Stimulated activated CD8-positive, alpha-beta memory T cell treated with anti-CD3 and anti-CD28 coated beads, Interleukin-15, amount 100 ng/mL, for 48 hours (primary cell): ENCODE measurements at places on chromosomes 12 and 14.

GRCh38 chr14:76917158-76917596, 91.0 kb downstream of the LRRC74A start:
- DNase-seq, result no peak

DNA sequence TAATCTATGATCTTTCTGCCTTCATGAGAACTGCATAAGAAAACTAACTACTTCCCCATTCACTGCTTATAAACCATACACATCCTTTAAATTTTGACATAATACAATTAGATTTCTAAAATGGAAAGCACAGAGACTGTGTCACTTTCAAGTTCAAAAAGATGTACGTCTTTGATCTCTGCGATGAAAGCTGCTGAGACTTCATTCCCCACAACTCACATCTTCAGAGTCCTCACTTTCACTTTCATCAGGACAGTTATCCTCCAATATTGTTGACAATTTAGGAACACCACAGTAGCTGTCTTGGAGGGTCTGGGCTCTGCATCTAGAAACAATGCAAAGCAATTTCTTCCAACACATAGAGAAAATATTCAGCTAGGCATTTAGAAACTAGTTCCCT, 47.9 kb upstream of the KCNC2 start:
- DNase-seq, result no peak

DNA sequence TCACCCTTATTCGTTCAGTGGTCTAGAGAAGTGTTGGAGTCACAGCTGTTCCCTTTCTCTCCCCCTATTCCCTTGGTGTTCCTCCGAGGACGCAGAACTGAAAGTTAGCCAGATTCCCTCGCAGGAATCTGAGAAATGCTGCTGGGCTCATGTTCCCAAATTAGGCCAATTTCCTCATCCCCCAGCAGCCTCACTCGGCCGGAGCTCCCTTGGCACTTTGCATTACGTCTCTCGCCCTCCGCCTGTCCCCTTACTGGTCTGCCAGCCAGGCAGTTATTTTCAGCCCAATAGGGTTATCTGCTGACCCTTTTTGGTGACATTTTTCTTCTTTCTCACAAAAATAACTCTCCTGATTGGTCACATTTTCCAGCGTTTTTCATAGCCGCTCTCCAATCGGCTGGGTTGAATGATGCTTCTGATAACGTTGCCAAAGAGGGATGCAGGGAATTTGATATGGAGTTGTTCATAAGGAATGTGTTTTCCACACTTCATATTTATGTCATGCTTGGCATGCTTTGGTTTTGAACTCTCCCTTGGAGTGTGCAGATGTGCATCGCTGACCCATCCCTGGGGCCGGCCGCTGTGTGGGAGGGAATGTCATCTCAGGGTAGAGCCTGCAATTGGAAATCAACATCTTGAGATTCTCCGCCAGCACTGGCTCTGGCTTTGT, 9.9 kb downstream of the IFT43 start:
- DNase-seq, result no peak

DNA sequence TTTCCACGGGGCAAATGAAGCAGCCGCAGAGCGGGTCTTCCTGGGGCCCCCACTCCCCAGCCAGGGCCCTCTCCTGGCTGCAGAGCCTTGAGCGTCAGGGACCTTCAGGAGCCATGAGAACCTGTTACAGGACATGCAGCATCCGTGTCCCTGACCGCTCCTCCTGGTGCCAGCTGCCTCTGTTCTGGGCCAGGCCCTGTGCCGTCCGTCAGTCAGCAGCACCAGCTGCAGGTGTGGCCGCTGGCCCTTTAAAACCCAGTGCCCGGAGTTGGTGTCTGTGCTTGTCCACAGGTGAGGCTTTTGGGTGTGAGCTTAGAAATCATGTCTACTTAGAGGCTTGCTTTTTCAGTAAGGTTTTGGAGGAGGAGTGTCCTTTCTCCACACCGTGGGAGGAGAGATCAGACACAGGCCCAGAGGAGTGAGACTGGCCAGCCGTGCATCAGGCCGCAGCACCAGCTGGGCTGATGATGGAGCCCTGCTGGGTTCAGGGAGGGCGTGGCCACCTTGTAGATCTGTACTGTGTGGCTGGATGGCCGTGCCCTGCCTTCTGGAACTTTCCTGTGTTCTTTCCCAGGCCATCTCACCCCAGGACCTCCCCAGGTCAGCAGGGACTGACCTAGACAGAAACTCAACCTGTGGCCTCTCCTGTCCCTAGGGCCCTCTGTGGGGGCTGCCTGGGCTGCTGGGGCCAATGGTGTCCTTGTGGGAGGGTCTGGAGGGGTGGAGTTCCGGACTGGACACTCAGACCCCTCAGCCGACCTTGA, 27.1 kb downstream of the AACS start:
- no peak for DNase-seq

- no peak for DNase-seq
Observed at GRCh38 chr14:45649051-45649450, 396.0 kb upstream of the MIS18BP1 start.

DNA sequence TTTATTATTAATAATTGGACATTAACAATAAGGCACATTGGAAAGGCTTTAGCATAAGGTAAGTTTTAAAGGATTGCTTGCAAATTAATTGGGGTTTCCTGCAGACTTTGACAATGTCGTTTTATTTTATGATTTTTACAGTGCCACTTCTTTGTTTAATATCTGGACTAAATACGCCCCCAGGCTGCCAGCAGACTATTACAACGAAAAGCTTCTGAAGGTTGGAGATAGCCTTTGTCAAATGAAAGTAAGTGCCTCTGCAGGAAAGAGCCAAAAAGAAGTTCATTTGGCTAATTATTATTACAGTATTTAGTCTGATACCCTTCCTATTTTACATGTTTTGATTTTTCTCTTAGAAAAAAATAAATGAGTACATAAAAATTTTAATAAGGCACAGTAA, 11.3 kb downstream of the CFAP54 start:
- DNase-seq, result no peak

- DNase-seq, result no peak
Observed at GRCh38 chr12:94206886-94207285, 58.5 kb downstream of the PLXNC1 start.

GRCh38 chr14:64952598-64953309, 10.2 kb upstream of the GPX2 start:
- DNase-seq, result no peak

- no peak for DNase-seq
Observed at GRCh38 chr12:105419606-105420005, 89.1 kb downstream of the C12orf75 start.

GRCh38 chr12:8948701-8949341, 624 bp downstream of the M6PR start:
- no peak for DNase-seq

GRCh38 chr12:22248121-22248520, 86.4 kb downstream of the ST8SIA1 start:
- DNase-seq, result no peak

- DNase-seq, result no peak
Observed at GRCh38 chr12:81863406-81863805, 104.3 kb upstream of the PPFIA2 start.

- DNase-seq, result no peak
Observed at GRCh38 chr14:32438517-32438916, 109.4 kb downstream of the AKAP6 start.

DNA sequence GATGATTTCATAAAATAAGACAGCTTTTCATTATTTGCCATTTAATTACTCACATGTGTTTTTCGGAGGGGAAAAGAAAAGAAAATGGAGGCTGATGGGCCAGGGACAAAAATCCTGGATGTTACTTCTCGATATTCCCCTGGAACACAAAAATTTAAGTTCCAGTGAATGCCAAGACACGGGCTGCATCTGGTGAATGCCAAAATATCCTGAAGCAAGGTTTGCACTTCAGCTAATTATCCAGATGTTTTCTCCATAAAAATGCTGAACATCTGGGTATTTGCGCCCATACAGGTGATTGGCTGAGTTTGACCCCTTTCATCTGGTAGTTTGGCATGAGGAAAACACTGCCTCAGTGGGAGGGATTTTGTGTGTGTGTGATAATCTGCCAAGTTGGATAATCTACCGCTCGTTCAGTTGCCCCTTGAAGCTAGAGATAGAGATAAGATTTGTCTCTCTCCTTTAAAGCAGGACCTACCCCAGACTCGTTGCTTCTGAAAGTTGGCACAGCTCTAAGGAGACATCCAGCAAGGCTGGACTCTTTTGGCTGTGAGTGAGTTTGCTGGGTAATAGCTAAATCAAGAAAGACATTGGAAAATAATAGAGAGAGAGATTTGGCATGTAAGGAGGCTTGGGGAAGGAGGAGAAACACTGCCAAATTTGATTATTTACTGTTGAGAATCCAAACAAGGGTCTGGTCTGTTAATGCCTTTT, 390.0 kb downstream of the EGLN3 start:
- no peak for DNase-seq

DNA sequence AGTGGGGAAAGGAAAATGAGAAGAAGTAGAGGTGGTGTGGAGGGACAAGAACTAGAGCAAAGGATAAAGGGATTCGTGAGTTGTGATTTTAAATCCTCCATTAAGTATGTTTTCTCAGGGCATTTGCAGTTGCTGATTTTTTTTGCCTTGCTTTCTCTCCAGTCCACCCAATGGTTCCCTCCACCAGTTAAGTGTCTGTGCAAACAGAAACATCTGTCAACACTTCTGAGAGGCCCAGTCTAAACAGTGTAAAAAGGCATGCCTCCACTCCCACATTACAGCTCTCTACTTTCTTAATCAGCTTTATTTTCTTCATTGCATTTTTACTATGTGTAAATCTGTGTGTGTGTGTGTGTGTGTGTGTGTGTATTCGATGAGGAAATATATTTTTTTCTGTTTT, 141.2 kb downstream of the PPFIA2 start:
- no peak for DNase-seq

DNA sequence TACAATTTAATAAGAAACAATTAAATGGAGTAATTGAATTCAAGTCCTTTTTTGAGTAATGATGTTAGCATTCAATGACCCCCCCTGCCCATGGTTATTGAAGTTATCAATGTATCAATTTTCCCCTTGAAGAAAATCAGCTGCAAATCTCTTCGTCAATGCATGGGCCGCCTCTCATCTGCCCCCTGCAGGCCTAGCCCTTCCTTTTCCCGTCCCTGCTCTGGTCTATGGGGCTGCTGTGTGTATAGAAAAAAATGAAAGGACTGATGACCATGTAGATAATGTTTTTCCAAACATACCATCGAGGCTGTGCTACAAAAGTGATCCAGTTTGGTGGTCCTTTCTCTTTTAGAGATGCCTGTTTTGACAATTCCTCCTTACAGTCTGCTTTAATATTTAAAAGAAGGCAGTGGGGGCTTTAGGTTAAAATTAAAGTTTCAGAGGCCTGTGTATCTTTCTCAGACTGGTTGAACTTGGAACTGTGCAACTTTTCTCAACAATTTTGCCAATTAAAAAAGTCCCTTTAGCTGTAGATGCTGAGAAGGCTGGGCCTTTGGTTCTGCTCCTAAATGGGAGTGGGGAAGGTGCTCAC, 98.4 kb downstream of the APAF1 start:
- peak; percentile 34 for DNase-seq

DNA sequence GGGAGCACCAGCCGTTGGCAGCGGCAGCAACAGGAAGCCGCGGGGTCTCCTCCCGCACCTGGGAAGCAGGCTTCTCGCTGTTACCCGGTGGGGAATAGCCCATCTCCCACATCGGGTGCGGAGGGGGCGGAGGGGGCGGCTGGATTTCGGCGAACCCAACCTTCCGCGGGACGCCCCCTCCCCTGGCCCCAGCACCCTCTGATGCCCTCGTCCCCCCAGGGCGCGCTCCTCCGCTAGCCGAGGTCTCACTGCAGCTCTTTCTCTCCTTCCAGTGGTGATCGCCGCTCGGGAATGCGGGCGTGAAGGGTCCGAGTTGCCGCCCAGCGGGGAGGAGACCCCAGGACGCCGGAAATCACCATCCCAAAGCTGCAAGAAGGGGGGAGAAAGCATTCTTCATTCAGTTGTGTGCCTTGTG, 303 bp downstream of the SAMD4A start:
- DNase-seq, result no peak

DNA sequence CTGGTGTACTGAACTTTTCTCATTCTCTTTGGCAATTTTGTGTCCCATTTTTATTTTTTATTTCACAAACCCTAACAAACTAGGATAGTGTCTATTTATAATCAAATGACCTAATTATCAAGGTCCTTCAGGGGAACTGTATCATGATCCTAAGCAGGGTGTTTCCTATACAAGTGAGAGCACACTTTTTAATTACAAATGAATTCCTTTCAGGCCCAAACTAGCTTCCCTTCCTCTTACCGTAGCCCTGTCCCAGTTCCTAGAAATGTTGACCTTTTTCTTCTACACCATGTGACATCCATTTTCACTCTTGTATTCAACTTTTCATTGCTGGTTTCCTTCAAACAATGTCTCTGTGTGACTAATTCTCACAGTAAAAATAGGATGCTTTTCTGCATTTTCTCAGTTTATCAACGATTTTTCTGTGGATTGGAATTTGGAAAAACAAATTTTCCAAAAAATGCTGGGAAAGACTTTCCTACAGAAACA, 411.4 kb downstream of the CCDC91 start:
- no peak for DNase-seq
